ENCODE measurements at places on chromosomes 6 and 20. TPM values are rescaled to one million over a fixed set of nuclear protein-coding genes. Genes with fewer than 3 reads are reported as not detected.

DNA sequence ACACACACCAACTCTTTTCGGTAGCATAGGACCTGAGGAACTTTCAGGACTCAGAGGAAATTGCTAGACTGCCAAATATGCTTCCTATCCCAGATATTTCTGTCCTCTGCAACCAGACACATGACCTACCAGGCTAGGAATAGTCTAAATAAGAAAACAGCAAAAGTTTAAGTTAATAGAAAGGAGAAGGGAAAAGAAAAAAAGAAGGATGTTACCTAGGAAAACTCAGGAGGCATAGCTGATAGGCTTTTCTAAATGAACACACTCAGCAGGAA is 74.6 kb downstream of the MAP3K5 start:
- DNase-seq, result no peak

DNA sequence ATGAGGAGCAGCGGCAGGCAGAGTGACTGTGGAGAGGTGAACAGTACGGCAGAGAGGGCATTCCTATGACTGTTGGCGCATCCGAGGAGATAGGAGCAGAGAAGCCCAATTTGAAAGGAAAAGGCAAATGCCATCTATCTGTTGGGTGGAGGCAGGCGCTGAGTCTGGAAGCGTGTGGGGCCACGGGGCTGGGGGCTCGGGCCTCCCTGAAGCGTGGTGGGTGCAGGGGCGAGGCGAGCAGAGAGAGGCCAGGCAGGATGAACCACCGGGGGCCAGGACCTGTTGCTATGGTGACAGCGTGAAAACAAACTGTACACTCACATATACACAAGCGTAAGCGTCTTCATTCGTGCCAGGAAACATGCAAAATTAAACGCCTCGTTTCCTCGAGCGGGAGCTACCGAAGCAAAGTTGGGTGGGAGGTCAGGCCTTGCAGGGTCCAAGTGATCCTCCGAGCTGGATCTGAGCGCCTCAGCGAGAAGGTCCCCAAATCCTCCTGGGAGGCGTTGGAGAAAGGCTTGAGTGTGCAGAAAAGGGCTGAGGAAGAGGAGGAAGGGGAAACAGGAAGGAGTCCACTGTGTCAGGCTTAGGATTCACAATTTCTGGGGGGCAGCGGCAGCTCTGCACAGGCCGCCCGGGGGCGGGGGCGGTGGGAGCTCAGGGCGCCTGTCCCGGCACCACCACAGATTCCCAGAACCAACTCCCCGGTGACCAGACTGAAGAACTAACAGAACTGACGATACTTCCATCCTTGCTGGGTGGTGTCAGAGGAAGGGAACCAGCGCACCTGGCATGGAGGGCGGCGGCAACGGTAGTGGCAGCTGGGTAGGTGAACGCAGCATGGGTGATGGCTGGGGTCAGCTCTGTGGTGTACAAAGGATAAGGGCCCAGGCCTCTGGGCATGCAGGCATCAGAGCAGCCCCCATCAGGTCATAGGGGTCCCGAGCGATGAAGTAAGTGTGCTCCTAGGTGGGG is 68.2 kb downstream of the KHDC1L start:
- no peak for DNase-seq

- DNase-seq, result no peak
Measured at GRCh38 chr6:115819506-115819905, 241.2 kb downstream of the FRK start.

The FRK gene
- total RNA-seq, result 0.02 TPM

The GPR63 gene
- total RNA-seq, result 1.5 TPM

DNA sequence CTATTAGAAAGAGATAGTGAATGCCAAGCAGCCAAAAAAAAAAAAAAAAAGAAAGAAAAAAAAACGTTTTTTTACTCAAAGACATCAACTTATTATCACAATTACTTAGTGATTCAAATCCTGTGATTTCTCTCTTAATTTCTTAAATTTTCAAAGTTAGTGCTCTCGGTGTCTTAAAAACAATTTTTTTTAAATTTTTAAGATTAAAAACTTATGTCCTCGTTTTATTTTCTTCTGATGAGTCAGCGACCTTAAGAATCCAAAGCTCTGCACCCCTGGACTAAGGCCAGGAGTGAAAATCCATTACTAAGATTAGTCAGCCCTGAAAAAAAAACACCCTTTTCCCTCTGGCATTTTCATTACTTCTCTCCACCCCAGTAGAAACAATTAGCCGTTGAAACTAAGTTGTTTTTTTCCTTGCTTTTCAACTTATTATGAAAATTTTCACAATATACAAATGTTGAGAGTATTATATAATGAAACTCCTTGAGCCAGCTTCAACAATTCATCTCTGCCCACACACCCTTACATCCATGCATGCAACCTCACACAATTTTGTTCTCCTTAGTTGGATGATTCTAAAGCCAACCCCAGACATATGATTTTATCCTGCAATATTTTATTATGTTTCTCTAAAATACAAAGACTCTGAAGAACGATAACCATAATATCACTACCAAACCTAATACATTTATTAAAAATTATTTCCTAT is 85.6 kb upstream of the CARMIL1 start:
- no peak for DNase-seq

- DNase-seq, result no peak
Measured at GRCh38 chr20:33687370-33687915, 1.3 kb upstream of the E2F1 start.

DNA sequence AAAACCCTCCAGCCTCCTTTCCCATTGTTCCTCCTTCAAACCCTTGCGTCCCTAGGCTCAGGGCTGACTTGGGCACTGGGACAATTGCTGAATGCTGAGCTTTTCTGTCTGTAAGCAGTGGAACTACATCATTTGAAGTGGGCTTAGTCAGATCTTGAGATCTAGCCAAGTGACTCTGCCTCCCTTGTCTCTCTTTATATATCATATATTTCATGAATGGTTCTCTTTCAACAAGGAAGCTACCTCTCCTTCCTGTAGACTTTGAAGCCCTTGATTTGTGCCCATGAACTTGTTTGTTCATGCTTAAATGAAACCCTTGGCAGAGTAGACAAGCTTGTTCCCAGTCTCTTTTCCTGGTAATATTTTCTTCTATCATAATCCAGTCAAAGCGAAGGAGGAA is 60.0 kb upstream of the KIF13A start:
- no peak for DNase-seq

The POPDC3 gene
- not detected for total RNA-seq

GRCh38 chr6:127879685-127880084 is 21.2 kb downstream of the THEMIS start:
- DNase-seq, result peak; percentile 30

The RAD21L1 gene
- not detected for total RNA-seq

DNA sequence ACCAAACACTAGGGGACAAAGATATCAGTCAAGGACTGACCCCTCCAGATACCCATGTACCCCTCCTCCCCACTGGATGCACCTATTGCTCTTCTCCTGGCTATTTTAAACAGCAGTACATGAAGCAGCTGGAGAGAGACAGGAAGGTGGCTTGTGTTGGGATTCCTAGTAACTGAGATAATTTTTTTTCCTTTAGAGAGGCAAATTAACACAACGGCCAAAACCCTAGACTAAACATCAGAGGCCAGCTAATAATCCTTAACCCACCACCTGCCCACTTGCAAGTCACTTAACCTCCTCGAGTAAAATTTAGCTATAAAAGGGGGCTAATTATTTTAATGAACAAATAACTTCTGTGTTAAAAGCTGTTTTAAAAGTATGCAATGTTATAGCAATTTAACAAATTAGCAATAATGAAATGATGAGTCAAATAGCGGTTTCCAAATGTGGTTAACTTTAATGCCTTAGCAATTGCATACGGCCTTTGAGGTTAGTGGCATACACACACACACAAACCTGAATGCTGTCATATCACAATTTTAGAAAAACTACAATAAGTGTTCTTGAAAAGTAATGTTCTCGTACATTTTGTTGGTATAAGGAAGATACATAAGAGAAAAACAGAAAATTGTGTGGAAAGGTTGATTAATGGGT is 151.7 kb downstream of the FRK start:
- no peak for DNase-seq

DNA sequence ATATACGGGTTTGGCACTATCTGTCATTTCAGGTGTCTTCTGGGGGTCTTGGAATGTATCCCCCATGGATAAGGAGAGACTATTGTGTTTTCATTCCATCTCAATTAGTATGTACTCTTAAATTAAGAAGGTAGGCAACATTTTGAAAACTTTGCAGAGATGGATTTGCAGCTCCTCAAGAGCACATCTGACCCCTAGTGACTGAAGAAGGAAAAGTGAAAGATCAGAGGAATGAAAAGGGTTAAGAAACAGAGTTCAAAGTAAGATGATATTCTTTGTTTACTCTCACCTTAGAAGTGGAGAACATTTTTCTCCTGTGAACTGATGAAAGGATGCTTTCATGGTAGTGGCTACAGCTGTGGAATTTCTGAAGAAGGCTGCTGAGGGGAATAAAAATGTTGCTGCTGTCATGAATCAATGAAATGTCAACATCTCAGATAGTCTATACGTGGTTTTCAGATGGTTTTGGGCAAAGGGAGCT is 41.5 kb downstream of the SH3BGRL2 start:
- DNase-seq, result no peak

The ZKSCAN4 gene
- total RNA-seq, result 3.7 TPM

GRCh38 chr6:52834481-52834880 is 6.1 kb downstream of the GSTA5 start:
- no peak for DNase-seq
